ENCODE measurements at places on chromosomes 3 and 15.
A peak's percentile ranks its signal among the peaks of the same experiment; 100 is the strongest.

DNA sequence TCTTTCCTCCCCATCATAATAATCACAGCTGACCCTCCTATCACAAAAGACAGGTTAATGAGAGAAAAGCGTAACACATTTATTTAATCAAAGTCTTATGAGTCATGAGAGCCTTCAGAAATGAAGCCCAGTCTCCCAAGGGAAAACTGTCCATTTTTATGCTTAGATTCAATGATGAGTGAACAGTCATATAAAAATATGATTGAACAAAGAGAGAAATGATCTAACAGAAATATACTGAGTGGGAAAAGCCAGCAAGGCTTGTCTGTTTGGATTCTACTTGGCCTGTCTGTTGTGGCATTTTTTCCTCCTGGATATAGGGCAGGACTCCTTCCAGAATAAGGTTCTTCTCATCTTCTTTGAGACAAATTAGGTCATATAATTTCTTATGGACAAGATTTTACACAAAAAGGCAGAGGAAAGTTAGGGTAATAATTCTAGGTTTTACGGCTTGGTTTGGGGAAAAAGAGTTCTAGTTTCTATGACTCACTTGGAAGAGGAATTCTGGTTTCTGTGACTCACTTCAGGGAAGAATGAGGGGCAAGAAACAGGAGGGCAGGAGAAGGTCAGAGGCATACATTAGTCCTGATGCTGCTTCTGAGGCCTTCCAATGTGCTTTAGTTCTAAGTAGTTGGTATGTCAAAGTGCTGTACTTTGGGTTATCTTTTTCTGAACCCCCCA, 534.2 kb downstream of the ZIC1 start:
- peak; percentile 40 for DNase-seq

DNA sequence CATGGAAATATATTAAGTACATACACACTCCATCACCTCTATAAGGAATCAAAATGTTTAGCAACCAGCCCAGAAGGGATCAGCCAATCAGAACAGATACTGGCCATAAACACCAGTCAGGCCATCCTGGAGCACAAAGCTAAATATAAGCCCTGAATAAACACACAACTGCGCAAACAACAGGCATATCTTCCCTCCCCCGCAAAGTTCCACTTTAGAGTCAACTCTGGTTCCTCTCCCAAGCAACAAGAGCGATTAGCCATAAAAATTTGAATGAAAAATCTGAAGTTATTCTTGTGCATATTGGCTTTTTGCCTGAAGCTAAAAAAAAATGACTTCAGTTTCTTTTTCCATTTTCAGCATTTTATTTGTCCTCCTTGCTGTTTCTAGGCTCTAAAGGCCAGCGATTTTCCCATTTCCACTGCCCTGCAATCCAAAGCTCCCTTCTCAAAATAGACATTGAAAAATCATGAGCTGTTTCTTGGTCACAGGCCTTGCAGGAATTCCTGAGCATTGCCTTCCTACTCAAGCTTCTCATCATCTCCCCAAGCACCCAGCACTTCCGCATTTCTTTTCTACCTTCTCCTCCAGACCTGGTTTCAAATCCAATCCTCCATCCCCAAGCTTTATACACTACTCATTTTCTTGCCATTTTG, 247.9 kb downstream of the ZMAT3 start:
- no peak for DNase-seq

DNA sequence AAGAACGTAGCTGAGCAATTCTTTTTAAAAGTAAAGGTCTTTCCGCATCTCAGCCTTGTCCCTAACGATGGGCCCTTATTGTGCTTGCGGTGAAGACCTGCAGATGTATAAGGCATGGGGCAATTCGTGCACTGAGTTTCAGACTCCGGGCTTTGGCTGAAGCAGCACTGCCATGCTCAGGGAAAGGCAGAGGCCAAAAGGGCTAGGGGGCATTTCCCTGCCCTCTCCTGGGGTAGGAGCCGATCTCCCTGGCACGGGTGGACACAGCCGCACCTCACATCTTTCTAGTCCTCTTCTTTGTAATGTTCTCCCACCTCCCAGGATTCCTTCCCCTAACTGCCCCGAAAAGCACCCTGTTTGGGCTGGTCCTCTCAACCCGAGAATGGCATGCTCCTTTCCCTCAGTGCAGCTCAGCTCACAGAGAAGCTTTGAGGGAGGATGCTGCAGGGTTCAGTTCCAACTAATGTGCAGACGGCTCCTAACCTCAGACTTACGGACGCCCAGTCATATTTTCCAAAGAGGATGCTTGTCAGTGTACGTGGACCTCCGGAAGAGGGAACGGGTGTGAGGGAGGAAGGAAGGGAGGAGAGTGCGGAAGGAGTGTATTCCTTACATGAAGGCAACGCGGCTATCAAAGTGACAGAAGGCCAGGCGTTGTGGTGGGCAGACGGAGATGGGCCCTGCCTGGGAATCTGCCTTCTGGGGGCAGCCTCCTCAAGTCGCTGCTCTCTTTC, 61.2 kb downstream of the SYNM start:
- DNase-seq, result no peak

- DNase-seq, result no peak
Observed at GRCh38 chr3:11616551-11616950, 27.2 kb downstream of the VGLL4 start.

DNA sequence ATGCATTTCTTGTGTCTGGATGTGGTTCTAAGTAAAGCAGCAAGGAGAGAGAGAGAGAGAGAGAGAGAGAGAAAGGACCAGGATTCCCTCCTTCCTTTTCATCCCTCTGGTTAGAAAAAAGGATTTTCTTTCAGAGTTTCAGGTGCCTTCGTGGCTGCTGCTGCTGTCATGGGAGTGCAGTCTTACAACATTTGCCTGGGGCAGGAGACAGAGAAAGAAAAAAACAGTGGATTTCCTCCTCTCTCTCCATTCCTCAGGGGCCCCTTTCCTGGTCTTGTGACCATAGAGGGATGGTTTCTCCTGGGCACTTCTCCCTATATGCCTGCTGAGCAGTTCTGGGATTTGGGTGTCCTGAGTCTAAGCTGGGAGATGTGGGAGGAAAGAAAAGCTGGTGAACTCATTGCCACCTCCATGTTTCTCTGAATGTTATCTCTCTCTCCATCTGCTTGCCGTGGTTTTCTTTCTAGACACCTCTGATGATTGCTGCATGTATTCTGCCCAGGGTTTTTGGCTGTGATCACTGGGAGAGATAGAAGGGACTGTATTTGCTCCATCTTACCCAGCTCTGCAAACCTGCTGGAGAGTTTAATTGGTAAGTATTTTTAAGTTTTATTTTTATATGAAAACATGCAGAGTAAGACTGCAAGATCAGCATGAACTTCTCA, 142.4 kb upstream of the RGMA start:
- no peak for DNase-seq

DNA sequence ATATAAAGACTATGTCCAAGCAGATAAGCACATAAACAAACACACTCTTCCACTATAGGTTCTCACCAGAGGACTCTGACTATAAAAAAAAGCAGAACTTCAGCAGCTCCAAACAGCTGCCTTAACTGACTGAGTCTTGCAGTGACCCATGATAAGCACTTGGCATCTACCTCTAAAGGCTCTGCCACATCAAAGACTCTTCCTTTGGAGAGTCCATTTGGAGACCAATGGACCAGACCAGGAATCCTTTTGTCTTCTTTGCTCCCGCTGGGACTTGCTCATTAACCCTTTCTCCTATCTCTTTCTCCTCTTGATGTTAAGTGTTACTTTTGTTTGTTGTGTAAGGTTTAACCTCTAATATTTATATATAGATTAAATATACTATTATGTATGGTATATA, 424.1 kb downstream of the RSL24D1 start:
- no peak for DNase-seq

DNA sequence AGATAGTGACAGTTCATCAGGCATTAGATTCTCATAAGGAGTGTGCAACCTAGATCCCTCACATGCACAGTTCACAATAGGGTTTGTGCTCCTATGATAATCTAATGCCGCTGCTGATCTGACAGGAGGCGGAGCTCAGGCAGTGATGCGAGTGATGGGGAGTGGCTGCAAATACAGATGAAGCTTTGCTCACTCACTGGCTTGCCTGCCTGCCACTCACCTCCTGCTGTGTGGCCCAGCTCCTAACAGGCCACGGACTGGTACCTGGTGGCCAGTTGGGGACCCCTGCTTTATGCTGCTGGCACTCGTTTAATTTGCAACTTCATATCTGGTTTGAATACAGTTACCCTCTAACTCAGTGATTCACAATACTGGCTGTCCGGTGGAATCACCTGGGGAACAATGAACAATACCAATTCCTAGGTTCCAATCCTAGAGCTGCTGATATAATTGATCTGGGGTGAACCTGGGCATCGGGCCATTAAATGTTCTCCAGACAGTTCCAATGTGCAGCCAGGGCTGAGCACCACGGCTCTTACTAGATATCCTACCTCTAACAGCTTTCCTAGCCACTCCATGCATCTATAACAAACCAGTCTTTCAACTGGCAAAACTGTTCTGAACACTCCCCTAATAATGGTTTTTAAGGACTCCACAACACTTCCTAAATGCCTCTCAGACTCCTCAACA, 131.4 kb downstream of the ATP1B3 start:
- DNase-seq, result no peak

GRCh38 chr3:95154766-95155165, 1091.9 kb downstream of the NSUN3 start:
- peak; percentile 58 for DNase-seq
